Stimulated activated CD8-positive, alpha-beta memory T cell treated with anti-CD3 and anti-CD28 coated beads, Interleukin-2, amount 100 ng/mL, for 1 hour (primary cell): ENCODE measurements at places on chromosomes 4 and X.

DNA sequence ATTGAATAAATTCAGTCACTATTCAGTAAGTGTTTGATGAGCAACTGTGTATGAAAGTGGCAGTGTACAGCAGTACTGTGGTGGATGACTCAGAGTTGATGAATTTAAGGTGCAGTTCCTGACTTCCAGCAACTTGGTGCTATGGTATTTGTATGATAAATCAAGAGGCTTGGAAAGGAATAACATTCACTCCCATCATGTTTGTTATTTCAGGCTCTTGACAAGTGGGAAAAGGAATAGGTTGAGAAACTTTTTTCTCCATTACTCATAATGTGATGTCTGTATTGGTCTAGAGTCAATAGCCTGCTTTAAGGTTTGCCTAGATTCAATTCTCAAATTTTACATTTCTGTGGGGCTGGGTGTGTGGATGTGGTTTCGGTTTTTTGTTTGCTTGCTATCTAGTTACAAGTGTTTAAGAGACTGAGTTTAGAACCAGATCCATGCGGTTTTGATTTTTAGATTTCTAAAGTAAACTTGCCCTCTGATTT is 35.1 kb upstream of the CYP2U1 start:
- no peak for DNase-seq

DNA sequence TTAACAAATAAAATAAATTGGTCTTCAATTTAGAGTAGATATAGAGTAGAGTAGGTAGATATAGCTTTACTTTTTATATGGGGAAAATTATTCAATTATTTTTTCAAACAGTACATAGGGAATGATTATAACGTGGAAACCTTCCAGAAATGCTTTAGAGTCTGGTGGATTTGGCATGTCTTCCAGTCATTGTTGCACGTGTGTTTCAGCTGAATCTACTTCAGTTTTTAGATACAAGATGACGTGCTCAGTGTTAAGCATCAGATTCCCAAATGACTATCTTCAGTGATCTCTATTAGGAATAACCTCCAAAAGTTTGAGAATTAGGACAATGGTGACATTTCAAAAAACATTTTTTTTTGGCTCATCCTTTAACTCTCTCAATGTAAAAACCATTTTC is 616.9 kb downstream of the ANKRD50 start:
- DNase-seq = no peak

DNA sequence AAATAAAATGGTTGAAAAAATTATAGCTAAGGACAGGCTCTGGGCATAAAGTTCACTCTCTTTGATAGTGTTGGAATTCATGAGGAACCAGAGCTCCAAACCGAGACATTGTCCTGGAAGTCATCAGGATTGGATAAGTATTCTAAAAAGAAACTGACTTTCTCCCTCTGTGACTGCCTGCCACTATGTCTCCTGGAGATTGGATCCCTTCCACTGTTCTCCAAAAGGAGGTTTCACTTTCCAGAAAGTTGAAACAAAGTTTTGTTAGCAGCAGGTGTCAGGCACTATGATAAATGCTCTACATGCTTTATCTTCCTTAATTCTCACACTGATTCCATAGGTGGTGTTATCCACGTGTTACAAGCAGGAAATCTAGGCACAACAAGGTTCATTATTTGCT is 16.8 kb downstream of the BANK1 start:
- no peak for DNase-seq

DNA sequence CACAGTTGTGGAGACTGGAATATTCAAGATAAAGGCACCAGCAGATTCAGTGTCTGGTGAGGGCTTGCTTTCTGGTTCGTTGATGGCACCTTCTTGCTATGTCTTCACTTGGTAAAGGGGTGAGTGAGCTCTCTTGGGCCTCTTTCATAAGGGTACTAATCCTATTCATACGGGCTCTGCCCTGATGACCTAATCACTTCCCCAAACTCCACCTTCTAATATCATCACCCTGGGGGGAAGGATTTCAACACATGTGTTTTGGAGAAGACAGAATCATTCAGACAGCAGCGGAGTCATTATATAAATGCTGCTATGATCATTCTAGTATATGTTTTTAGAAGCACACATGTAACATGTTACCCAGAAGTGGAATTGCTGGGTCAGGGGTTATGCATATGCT is 295.3 kb upstream of the CTSO start:
- no peak for DNase-seq

- no peak for DNase-seq
Measured at GRCh38 chr4:143287572-143287923, 49.1 kb upstream of the GAB1 start.

DNA sequence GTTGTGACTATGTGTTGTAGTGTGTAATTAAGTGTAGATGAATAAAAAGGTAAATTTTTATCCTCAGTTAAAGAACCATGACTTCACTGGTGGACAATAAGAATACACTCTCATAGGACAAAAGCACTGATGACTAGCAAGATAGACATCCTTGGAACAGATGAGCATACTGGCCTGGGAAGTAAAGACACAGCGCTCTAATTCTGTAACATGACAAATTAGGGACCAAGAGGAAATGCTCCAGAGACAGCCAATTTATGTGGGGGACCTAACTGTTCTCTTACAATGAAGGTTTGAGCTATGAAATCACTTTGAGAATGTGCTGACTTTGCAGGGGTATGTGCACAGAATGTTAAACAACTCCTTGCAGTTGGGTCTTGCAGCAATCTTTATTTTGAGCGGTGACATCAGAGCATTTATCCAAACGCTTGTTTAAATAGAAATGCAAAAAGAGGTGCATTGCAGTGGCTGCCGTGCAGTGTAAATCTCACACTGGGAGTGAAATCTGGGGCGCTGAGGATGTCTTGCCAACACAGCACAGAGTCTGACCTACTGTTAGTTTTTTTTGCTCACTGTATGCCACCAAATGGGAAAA is 109.3 kb downstream of the MAGEC2 start:
- no peak for DNase-seq

DNA sequence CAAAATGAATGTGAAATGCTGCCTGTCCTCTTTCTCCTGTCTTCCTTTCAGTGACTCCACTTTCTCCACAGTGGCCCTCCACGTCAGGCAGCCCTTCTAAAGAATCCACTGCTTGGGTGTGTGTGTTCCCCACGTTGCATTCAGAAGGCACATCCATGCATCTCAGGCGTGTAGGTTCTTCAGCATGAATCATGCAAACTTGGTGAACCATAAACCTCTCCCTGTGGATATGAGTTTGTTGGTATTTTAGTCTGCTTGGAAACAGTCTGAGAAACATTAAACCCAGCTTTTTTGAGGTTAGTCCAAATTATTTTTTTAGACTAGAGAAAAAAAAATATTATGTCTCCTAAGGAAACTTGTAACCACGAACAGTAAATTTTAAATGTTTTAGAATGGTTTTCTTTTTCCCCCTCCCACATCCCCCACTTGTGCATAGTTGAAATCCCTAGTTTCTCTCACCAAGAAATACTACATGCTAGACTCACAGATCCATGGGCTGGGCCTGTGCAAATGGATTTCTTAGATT is 251.6 kb downstream of the CBR4 start:
- no peak for DNase-seq

GRCh38 chr4:4671774-4672349 is 130.0 kb upstream of the STX18 start:
- DNase-seq = no peak

- DNase-seq = no peak
Measured at GRCh38 chr4:141898346-141898745, 262.0 kb downstream of the IL15 start.
